ENCODE measurements at places on chromosomes 16 and 17. TPM values are rescaled to one million over a fixed set of nuclear protein-coding genes. Genes with fewer than 3 reads are reported as not detected.

Gene GFAP
- not detected for total RNA-seq

Gene SYCE1L
- 4.5 TPM for total RNA-seq

Gene TOM1L1
- total RNA-seq, result 53.9 TPM

Gene CTF1
- 2.9 TPM for total RNA-seq

DNA sequence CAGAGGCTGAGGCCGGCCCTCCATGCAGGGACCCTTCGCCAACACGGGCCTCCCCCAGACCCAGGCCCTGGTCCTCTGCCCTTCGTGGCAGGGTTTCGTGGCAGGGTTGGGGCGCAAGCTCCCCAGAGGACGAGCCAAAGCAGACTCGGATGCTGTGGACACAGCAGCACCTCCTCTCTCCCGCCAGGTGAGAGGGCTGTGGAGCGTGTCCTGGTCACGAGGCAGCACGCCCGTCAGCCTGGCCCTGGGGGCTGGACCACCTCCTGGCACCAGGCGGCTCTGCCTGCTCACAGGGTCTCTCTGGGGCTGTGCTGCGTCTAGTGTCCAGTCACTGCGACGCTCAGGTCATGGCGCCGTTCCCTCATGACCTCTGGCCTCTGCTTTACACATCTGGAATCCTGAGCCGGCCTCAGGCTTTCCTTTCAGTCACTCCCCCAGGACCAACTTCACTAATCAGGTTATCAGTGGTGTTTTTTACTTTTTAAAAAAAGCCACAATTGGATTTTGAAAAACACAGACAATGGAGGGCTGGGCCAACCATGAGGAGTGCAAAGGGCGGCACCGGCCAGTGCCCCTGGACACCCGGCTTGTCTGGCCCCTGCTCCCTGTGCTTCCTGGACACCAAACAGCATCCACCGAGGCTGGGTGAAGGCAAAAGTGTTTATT, 5.4 kb downstream of the NDUFAF8 start:
- H3K27ac ChIP-seq, result peak overlapping the region; percentile 48
- H3K27me3 ChIP-seq, result no peaks in the 10 kb centered on the region
- H3K36me3 ChIP-seq, result peaks cover 4% of the 10 kb centered on the region
- H3K4me1 ChIP-seq, result peaks cover 36% of the 10 kb centered on the region

GRCh38 chr17:66549311-66549704, 246.9 kb downstream of the PRKCA start:
- DNase-seq, result no peak
- H3K4me1 ChIP-seq, result peaks cover 40% of the 10 kb centered on the region
- peak overlapping the region; percentile 75 for H3K27ac ChIP-seq
- H3K27me3 ChIP-seq, result no peaks in the 10 kb centered on the region
- no peaks in the 10 kb centered on the region for H3K36me3 ChIP-seq
- no peak overlapping the region for H3K4me3 ChIP-seq

DNA sequence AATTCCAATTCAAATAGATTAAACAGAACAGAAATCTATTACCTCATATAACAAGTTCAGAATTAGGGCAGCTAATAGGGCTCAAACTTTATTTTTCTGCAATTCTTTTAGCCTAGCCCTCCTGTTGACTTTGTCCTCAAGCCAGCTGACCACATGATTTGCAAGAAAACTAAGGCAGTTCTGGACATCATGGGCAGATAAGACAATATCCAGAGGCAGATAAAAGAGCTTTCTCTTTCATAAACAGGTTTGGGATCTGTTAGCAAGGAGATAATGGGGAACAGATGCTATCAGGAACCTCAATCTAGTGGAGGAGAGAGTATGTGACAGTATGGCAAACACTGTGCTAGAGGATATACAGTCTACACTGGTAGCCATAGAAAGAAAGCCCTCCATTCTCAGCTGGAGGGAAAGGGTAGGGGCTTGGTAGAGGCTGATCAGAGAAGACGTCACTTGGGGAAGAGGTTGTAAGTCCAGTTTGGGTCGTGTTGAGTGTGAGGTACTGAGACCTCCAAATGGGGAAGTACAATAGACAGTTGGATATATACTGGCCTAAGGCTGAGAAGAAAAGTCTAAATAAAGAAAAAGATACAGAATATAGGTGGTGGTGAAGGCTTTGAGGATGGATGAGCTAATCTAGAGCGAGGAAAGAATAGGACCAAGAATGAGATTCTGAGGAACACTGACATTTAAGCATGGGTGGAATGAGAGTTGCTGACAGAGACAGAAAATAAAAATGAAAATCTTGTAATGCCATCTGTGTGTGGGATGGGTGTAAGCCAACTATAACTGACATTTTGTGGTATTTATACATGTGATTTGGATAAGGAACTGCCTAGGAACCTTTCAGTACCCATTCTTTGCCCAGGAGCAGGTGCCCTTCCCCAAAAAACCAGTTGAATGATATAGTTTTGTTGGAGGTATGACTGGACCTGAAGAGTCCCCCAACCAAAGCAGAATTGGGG, 67.4 kb downstream of the CYB561 start:
- H3K4me3 ChIP-seq, result no peak overlapping the region
- H3K27ac ChIP-seq, result no peak overlapping the region

DNA sequence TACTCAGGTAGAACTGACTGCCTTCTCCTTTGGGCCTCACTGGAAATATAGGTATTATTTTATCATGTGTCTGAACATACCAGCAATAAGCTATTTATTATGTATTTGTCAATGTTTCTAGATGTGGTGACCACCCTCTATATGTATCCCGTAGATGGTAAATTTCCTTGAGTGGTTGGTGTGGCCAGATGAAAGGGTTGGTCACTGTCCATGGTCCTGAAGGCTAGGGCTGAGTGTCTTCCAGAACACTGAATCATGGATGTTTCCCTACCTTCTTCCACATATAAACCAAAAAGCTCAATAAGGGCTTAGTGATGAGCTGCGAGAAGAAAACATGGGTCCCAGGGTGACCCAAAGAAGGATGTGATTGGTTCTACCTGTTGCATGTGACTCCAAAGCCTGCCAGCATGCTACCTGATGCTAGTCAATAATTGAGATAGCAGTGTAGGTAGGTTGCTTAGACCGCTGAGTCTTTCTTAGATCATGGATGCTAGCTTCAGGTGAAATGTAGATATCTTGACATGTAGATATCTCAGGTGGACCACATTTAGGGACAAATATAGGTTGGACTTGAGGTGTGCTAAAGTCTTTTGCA, 150.3 kb downstream of the ASIC2 start:
- no peaks in the 10 kb centered on the region for H3K36me3 ChIP-seq
- H3K4me3 ChIP-seq, result no peak overlapping the region
- DNase-seq, result no peak
- no peaks in the 10 kb centered on the region for H3K4me1 ChIP-seq

DNA sequence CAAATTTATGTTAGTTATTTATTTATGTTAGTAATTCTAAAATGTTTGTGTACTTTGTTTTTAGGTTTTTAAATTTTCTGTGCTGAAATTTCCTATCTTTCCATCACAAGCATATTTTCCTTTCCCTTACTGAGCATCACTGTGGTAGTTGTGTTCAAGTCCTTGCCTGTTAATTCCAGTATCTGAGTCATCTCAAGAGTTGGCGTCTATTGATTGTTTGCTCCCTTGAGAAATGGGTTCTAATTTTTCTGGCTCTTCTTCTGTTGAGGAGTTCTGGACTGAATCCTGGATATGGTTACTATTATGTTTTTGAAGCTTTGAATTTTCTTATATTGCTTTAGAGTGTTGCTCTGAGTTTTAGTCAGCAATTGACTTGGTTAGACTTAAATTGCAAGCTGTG, 56.3 kb downstream of the GAN start:
- H3K4me1 ChIP-seq, result no peaks in the 10 kb centered on the region
- H3K27me3 ChIP-seq, result no peaks in the 10 kb centered on the region
- no peak for DNase-seq

- H3K4me1 ChIP-seq, result peaks cover 17% of the 10 kb centered on the region
- H3K36me3 ChIP-seq, result no peaks in the 10 kb centered on the region
- no peak overlapping the region for H3K27ac ChIP-seq
- no peak overlapping the region for H3K4me3 ChIP-seq
- no peaks in the 10 kb centered on the region for H3K27me3 ChIP-seq
These were observed 27.6 kb upstream of the DLX3 start for GRCh38 chr17:50022463-50023130.

DNA sequence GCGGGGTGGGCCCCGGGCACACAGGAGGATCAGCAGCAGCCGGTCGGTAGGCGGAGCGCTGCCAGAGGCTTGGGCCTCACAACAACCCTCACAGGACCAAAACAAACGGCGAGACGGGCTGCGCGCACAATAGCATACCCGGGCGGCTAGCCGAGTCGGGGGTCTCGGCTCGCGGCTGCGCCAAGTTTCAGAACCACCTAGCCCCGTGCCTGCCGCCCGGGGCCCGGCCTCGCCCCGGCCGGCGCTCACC, 732 bp downstream of the ULK2 start:
- peak overlapping the region; percentile 79 for H3K27ac ChIP-seq
- no peaks in the 10 kb centered on the region for H3K27me3 ChIP-seq
- H3K4me3 ChIP-seq, result peak overlapping the region; percentile 86
- DNase-seq, result no peak
- peaks cover 9% of the 10 kb centered on the region for H3K4me1 ChIP-seq

- peaks cover 11% of the 10 kb centered on the region for H3K4me1 ChIP-seq
- H3K4me3 ChIP-seq, result no peak overlapping the region
- DNase-seq, result no peak
- H3K27me3 ChIP-seq, result no peaks in the 10 kb centered on the region
- H3K36me3 ChIP-seq, result no peaks in the 10 kb centered on the region
These were observed 73.6 kb downstream of the GPRC5B start for GRCh38 chr16:19810817-19811731.

DNA sequence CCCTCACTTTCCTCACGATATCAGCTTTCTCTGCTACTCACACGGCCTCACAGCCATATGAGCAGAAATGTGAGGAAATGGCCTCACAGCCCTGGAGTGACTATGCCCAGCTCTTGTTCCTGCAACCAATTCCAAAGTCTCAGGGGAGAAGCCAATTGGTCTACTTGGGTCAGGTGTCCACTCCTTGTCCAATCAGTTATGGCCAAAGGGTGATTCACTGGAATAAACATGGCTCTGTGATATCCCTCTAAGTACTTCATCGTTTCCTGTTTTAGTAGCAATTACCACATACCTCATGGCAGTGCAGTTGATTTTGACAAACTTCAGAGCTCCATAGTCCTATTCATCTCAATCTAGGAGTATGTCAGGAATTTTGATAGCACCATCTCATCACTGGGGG, 195.4 kb downstream of the KATNIP start:
- H3K27me3 ChIP-seq, result no peaks in the 10 kb centered on the region
- no peak overlapping the region for H3K4me3 ChIP-seq
- DNase-seq, result no peak

Measured in Panc1 (cell line).